ENCODE measurements at places on chromosomes 4 and X.

- DNase-seq = peak; percentile 78
Measured at GRCh38 chr4:113468165-113469022, 293.1 kb downstream of the CAMK2D start.

DNA sequence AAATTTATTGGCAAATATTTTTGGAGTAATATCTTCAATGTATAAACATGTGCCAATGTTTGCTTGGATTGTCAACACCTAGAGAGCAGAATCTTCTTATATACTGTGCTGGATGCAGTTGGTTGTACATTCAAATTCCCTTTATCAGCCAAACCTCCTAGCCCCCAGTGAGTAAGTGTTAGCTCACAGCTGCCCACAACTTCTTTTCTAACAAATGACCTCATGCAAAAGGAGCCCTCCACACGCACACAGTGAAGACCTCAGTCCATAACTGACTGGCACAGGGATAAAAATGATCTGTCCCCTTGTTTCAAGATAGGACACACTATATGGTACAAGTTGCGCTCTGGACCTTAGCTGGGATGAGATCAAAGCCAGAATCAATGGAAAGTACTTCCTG is 458.0 kb upstream of the NWD2 start:
- DNase-seq = no peak

GRCh38 chr4:70938086-70938485 is 35.9 kb downstream of the MOB1B start:
- DNase-seq = no peak

DNA sequence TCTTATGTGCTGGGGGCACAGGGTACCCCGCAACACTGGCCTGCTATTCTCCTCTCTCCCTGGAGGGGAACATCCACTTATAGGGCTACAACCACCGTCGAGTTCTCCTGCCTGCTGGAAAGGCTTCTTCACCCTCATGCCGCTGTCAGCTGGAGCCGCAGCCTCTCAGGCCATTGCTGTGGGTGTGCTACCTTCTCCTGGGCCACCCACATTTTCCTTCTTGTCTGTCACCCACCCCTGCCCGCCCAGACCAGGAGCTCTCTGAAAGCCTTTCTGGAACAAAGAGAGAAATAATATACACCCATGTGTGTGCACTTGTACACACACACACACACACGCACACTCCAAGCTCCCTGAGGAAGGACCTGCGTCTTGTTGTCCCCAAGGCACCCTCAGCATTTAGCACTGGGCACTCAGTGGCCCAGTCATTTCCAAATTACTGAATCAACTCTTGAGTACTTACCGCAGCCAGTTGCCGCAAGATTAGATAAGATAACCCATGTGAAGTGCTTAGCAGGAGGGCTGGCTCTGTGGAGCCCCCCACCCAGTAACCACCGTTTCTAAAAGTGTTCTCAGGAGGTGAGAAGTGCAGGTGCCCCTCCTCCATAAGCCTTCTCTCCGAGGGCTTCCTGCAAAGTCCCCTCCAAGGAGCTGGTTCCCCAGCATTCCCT is 50.2 kb downstream of the CPZ start:
- DNase-seq = no peak

GRCh38 chr4:168856312-168856711 is 153.7 kb downstream of the CBR4 start:
- no peak for DNase-seq

- no peak for DNase-seq
Measured at GRCh38 chr4:165355900-165356300, 22.9 kb upstream of the CPE start.

DNA sequence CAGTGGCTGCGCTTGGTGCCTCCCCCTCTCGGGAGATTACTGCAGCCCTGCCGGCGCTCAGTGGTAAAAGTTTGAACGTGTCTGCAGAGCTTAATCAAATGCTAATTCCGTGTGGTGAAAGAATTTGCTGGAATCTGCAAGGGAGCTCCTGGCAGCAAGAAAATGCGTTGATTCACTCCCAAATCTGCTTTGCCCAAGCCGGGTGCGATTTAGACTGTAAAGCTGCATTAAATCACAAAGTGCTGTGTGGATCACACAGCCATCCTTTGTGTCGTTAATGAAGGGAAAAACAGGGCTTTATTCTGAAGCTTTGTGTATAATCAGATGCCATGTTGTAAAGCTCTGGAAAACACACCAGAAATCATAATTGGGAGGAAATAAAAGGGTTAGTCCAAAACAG is 444.1 kb downstream of the BCOR start:
- no peak for DNase-seq

DNA sequence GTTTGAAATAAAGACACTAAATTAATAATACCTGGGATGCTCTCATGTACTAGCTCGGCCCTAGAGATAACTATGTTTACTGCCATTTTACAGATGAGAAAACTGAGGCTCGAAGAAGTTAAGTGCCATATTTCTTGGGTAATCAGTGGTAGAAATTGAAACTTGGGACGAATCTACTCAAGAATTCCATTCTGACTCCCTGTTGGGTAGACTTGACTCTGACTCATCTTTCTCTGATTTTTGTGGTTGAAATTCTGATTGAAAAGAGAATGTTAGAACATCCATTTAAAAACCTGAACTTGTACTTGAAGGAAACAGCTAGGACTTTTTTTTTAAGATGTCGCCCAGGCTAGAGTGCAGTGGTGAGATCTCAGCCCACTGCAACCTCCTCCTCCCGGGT is 50.1 kb upstream of the NSUN7 start:
- no peak for DNase-seq

DNA sequence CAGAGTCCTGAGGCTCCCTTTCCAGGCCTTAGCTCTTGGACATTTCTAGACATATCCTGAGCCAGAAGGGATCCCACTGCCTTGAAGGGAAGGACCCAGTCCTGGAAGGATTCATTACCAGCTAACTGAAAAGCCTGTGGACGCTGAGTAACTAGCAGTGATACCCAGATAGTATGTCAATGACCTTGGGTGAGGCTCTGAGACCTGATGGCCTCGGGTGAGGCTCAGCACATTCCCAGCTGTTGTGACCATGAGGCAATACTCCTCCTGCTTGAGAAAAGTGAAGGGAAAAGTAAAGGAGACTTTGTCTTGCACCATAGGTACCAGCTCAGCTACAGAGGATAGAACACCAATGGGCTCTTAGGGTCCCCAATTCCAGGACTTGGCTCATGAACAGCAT is 268.1 kb downstream of the DKK2 start:
- no peak for DNase-seq

DNA sequence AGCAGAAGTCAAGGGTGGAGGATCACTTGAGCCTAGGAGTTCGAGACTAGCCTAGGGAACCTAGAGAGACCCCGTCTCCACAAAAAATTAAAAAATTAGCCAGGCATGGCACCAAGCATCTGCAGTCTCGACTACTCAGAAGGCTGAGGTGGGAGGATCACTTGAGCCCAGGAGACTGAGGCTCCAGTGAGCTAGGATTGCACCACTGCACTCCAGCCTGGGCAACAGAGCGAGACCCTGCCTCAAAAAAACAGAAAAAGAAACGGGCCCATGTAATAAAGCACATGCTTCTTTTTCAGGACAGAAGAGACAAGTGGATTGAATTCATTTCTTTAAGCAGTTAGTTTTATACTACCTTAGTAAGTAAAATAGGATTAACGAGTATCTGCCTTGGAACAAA is 42.0 kb downstream of the ELOVL6 start:
- DNase-seq = no peak

- DNase-seq = no peak
Measured at GRCh38 chr4:48908687-48909086, 2.1 kb upstream of the OCIAD2 start.

DNA sequence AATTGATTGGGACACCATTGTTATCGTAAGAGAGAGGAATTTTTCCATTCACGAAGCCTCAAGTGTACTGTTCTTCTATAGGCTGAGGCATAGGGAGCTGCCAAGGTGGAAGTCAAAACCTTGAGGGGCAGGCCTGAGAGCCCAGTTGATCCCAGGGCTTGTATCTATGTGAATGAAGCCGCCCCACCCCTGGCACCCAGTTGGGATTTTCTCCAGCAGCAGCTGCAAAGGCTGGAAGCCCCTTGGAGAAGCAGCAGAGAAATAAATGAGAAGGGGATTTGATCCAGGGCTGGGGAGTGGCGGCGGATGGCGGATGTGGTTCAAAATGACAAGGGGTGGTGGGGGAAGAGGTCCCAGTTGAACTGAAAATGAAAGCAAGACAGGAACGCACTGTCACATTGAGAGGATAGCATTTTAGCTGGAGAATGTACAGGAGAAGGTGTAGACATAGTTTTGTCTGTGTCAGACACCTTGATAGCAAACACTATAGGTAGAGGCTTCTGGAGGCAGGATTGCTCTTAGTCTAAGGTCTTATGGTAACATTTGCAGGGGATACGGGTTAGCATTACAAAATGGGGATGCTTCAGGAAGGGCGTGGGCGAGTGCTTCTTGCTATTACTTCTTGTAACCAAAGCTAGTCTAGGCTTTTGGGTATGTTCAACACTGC is 32.6 kb downstream of the DOCK11 start:
- no peak for DNase-seq

- DNase-seq = no peak
Measured at GRCh38 chr4:3403348-3403906, 38.3 kb upstream of the HGFAC start.

- DNase-seq = no peak
Measured at GRCh38 chr4:30671926-30672448, 48.2 kb upstream of the PCDH7 start.

DNA sequence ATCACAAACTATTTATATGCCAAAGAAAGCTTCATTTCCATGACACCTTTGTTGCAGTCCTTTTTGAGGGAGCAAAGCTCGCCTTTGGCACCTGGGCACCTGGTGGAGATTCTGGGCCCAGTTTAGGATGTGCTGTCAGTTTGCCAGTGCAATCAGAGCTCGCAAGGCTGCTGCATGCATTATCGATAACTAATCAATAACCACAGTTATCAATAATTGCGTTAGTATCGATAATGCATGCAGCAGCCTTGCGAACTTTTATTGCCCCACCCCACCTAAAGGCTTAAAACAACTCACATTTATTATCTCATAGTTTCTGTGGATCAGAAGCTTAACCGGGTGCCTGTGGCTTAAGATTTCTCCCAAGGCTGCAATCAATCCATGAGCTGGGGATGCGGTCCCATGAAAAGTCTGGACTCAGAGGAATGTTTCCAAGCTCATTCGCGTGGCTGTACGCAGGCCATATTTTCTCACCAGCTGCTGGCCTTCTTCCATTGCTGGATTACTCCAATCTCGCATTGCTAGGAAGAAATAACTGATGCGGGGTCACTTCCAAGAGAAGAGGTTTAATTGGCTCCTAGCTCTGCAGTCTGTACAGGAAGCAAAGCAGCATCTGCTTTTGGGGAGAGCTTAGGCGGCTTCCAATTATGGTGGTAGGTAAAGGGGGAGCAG is 6.2 kb upstream of the AFAP1 start:
- DNase-seq = no peak

- DNase-seq = no peak
Measured at GRCh38 chr4:66911880-66912279, 633.4 kb downstream of the CENPC start.

DNA sequence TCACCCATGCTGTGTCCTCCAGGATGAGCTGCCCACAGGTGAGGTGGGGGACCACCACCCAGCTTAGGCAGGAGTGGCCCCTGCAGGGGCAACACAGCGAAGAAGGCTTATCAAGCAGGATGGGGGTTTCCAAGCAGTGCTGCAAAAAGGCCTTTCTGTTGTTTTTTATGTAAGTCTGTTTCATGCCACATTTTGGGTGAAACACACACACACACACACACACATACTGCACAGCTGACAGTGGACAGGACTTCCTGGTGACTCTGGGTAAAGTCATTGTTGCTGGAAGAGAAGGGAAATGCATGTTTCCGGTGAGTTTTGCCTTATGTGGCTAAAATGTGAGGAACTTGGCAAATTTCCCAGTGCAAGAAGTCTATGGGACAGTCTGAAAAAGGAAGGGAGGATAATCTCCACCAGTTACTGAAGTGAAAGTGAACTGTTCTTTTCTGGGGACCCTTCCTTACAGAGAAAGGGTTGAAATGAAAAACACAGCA is 119.2 kb downstream of the IRF2 start:
- DNase-seq = no peak

DNA sequence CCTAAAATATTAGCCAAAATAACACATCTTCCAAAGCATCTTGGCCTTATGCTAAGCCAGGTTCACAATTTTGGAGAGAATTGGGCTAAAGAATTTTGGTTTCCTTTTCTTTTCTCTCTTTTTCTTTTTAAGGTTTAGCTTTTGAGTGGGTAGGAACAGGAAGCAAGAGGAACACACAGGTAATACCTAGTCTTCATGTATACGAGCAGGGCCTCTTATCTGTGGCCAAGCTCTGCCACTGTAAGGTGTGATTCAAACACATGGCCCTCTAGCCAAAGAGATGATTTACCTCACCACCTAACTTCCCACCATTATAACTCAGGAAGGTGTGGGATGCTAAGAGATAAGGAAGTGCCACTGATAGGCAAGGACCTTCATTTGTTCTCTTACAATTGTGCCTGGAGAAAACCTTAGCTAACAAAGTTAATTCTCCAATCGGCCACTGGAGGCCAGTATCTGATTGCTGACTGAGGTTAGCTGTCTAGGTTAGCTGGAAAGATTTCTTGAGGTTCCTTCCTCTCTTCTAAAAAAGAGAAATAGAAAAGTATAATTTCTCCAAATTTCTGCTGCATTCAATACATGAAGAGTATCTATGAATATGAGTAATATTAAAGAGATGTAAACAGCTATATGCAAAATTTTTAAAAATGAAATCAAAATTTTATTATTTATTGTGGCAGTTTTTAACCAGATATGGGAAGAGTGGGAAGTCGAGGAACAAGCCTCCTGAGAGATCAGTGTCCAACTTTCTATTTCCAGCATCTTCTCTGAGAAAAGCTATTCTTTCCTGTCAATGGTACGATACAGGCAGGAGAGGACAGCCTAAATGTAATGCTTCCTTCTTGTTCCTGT is 30.1 kb upstream of the BBS7 start:
- no peak for DNase-seq

GRCh38 chr4:54842656-54843055 is 184.9 kb downstream of the KIT start:
- no peak for DNase-seq

GRCh38 chrX:12917753-12918152 is 11.3 kb downstream of the TLR8 start:
- DNase-seq = no peak

GRCh38 chr4:39933671-39934590 is 43.8 kb downstream of the PDS5A start:
- no peak for DNase-seq

DNA sequence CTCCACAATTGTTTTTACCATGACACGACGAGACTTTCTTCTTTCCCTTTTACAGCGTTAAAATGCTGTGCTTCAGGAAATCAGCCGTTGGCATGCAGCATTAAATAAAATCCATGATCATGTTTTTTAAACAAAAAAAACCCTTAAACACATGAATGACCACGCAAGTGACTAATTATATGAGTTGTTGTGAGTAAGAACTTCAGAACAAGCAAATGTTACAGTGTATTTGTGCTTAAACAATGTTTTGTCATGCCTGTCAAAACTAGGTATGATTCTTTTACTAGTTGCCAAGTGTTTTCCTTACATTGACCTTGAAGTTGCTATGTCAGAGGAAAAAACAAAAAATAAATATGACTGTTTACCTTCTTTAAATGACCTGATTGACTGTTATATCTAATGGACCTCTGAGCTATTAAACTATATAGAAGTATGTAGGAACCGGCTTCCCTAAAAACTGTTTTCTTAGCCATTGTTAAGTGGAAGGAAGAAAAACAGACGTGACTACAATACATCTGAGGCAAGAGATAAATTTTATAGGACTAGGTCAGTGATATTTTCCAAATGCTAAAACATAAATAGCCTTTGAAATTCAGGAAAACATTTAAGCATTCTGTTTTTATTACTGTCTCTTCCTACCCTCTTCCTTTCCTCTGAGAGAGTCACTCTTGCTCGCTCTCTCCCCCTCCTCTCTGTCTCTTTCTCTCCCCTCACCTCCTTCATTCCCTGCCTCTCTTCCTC is 197.1 kb downstream of the PALLD start:
- DNase-seq = no peak

GRCh38 chr4:5629542-5629941 is 78.8 kb downstream of the EVC2 start:
- no peak for DNase-seq
